Hypothalamus (tissue), 51 donors: ENCODE measurements at places on chromosomes 1 and 21.

DNA sequence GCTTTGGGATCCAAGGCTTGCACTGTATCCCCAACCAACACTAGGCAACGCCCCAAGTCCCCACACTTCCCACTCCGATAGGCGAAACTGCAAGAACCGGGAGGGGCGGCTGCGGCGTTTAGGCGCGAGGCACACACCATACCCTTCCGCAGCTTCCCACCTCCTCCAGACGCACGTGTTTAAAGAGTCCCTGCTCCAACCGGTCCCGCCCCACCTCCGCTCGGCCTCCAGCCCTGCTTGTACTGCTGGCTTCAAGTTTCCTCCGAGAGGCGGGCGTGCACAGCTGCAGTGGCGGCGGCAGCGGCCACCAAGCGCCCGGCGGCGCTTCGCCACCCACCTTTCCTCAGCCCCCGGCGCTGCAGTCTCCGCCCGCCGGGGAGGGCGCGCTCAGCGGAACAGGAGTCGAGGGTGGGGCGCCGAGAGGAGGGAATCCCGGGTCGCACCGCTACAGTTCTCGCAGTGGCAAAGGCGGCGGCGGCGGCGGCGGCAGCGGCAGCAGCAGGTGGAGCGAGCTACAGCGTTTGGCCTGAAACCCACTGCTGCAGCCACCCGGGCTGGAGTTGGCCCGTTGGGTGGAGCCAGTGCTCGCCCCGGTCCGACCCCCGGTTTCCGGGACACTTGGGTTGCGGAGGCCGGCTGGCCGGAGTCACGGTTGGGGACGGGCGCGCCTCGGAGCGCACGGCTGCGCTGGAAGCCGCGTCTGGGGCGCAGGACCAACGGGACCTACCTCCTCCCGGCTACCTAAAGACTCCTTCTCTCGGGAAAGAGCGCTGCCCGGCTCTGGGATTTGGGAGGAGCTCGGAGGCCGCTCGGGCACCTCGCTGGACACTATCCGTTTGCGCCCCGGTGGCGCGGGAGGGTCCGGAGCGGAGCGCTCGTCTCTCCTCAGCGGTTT is at the start of gene CNIH3:
Gene CNIH3 (plus strand): TSS at position 457 of the 895 bp plus-strand sequence. CDS start 858 bp downstream, outside the sequence.
- DNase-seq = peak; percentile 16

DNA sequence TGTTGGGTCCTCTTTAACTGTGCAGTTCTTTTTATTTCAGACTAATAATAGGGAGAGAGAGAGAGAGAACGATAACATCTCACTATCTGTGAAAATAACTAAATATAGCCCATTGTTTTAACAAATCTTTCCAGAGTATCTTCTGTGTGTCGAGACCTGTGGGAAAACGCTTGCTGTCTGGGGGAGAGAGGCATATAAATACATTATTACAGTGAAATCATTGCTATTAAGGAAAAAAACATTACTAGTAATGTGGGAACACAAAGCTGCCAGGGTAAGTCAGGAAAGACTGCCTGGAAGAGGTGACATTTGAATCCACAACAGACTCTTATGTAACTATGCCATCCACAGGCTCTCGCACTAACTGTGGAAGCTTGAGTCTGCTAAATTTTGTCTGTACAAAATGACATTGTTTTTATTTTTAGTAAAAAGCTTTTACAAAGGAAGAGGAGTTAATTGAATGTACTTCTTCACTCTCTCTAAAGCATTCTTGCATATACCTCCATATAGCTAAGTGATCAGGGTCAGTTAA is 59.8 kb upstream of the PGD start:
- DNase-seq = no peak

- no peak for DNase-seq
Measured at GRCh38 chr21:32626621-32627196, 14.5 kb upstream of the CFAP298 start.

- no peak for DNase-seq
Measured at GRCh38 chr21:18117176-18117575, 127.5 kb upstream of the CHODL start.

- no peak for DNase-seq
Measured at GRCh38 chr1:228307218-228308023, 99.2 kb downstream of the TRIM11 start.

DNA sequence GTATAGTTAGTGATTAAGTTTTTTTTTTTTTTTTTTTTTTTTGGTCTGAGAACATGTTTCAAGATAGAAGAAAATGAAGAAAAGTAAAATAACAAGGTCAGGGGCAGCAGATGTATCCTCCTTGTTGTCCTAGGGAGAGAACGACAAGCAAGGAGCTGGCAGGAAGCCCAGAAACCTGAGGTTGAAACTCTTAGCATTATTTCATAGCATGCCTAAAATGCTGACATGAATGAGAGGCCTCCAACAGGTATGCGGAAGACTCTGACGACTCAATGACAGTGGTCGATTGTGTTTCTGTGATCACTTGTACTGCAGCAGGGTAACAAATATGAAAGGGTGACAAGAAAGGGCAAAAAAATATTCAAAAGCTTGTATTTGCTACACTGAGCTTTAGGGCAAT is 415.9 kb downstream of the PLA2G4A start:
- DNase-seq = no peak

DNA sequence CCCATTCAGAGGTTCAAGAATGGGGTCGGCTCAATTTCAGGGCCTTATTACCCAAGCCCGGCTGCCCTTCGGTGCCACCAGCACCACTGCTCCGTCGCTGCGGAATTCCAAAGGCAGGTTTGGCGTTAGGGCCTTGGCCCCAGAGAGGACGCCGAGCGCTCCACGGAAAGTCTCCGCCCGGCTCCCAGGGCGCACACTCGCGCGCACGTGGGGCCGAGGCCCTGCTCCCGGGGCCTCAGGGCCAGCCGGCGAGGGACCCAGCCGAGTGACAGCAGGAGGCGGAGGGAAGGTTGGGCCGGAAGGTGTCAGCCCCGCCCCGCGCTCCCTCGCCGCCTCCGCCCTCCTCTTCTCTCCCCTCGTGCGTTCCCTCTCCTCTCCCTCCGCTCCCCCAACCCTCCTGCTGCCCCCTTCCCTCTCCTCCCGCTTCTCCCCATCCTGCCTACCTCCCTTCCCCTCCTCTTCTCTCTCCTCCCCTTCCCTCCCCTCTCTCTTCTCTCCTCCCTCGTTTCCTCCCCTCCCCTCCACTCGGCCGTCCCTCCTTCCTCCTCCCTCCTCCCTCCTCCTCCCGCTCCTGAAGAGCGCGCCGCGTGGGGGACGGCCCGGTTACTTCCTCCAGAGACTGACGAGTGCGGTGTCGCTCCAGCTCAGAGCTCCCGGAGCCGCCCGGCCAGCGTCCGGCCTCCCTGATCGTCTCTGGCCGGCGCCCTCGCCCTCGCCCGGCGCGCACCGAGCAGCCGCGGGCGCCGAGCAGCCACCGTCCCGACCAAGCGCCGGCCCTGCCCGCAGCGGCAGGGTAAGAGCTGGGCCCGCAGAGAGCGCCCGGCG is at the start of gene ETS2:
Gene ETS2 (plus strand): TSS at position 602 of the 825 bp plus-strand sequence. CDS start 4,106 bp downstream, outside the sequence.
- DNase-seq = peak; percentile 45
